Stimulated activated CD4-positive, alpha-beta T cell treated with anti-CD3 and anti-CD28 coated beads, Interleukin-2, amount 100 ng/mL, for 24 hours (primary cell): ENCODE measurements at places on chromosomes 3 and 15.

- no peak for DNase-seq
Observed at GRCh38 chr15:97479957-97480356, 480.5 kb upstream of the ARRDC4 start.

DNA sequence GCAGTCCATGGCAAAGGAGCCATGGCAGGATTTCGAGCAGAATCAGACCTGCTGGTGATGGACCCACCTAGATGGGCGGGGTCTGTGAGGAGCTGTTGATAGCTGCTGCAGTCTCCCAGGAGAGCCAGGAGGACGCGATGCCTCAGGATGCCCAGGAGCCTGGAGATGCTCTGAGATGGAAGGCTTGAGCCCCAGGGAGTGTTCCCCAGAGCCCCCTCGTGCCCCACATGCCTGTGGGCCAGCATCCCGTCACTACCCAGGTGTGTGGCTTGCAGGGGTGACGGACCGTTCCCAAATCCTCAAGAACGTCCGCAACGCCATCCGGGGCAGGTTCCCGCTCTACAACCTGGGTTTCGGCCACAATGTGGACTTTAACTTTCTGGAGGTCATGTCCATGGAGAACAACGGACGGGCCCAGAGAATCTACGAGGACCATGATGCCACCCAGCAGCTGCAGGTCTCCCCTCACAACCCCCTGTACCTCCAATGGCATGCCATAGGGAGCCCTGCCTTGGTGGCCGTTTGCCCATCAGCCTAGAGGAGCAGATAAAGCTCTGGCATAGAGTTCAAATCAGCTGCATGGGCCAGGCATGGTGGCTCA lies 6.7 kb downstream of the ITIH1 start:
- DNase-seq = no peak

DNA sequence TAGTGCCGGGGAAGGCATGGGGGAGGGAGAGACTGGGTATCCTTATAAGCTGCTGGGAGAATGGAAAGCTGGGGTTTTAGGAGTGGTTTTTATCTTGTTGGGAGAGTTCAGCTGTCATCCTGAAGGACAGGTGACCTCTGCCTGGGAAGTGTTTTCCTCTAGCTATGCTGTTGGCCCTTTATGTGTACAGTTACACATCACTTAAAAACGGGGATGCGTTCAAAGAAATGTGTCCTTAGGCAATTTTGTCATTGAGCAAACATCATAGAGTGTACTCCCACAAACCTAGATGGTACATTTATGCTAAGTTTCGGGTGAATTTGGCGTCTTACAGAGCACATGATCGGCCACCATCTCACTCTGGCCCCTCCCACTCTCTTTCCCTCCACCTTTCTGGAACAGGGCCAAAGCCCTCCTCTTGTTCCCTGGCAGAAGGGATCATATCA lies 164.3 kb upstream of the NUDT16 start:
- DNase-seq = no peak

GRCh38 chr15:39193611-39194010 lies 387.3 kb upstream of the THBS1 start:
- DNase-seq = no peak

DNA sequence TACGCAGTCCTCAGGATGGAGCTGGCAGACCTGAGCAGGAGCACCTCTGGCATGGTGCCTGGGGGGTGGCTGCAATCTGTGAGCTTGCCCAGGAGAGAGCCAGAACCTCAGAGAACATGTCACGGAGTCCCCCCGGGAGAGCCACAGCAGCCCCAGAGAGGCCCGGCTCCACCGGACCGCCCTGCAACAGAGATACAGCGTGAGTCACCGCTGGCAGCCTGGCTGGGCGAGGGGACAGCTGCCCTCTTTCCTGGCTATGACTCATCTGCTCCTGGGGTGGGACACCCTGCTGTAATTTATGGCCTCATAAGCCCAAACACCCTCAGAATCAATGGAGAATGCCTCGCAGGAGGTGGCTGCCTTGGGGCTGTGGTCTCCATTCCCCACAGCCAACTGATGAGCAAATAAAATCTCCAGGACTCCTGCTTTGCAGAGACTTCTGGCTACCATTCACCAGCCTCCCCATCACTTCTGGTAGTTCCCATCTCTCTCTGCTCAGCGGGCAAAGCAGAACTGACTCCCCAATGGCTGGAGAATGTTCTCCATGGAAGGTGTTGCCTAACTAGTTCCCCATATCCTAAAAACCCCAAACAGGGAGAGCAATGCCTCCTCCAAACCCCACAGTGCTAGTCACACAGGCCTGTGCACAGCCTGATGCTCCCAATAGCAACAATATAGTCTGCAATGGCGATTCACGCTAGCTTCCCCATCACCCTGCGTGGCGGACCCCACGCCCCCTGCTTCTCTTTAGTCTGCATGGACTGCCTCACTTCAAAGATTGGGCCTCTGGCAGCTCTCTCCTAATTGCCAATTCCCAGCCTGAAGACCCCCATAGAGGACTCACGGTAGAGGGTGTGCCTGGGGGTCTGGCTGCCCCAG lies 21.6 kb downstream of the ACSBG1 start:
- no peak for DNase-seq

DNA sequence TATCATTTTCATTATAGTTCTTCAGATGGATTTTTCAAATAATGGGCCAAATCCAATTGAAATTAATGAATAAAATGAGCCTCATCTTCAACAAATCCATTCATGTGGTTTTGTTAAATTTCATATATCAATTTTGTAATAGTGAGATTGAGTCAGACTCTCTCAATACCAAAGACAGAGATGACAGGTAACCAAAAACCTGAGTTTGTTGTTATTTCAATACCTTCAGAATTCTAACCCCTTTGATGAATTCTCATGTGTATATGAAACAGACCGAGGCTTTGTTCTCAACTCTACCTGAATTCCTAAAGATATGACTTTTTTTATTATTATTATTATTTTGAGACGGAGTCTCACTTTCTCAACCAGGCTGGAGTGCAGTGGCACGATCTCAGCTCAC lies 92.8 kb downstream of the FOXP1 start:
- DNase-seq = no peak

GRCh38 chr3:13835246-13835645 lies 44.6 kb downstream of the WNT7A start:
- DNase-seq = no peak

DNA sequence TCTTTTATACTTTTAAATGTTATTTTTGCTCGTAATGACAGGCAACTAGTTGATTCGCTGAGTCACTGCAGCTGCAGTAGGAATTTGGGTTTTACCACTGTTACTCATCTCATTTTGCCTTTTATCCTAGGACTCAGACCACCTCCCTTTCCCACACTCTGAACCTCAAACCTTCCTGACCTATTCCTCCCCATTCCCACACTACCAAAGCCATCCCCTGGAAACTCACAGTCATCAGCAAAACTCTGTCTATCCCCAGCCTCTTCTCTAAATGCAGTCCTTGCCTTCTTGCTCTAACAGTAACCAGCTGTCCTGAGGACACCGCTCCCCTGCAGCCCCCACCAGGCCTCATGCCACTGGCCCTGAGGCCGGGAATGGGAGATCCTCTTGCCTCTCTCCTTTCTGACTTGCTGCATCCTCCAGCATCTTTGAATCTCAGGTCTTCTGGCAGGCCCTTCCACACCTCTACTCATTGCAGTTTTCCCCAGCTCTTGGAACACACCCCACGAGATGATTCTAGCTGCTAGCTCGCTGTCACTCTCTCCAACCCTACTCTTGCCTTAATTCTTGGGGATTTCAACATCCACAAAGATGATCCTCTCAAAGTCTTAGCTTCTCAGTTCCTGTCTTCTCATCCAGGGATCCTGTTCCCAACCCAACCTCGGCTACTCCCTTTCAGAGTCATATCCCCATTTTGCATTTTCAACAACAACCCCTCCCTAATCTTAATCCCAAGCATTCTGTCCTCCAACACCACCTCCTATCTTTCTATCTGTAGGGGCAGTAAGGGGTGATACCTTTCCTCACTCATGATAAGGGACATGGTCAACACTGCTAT lies 55.9 kb upstream of the C3orf80 start:
- DNase-seq = no peak

GRCh38 chr15:60424006-60424405 lies 26.2 kb upstream of the ANXA2 start:
- no peak for DNase-seq
